Astrocyte of the spinal cord (primary cell): ENCODE measurements at places on chromosomes 3 and 15.

DNA sequence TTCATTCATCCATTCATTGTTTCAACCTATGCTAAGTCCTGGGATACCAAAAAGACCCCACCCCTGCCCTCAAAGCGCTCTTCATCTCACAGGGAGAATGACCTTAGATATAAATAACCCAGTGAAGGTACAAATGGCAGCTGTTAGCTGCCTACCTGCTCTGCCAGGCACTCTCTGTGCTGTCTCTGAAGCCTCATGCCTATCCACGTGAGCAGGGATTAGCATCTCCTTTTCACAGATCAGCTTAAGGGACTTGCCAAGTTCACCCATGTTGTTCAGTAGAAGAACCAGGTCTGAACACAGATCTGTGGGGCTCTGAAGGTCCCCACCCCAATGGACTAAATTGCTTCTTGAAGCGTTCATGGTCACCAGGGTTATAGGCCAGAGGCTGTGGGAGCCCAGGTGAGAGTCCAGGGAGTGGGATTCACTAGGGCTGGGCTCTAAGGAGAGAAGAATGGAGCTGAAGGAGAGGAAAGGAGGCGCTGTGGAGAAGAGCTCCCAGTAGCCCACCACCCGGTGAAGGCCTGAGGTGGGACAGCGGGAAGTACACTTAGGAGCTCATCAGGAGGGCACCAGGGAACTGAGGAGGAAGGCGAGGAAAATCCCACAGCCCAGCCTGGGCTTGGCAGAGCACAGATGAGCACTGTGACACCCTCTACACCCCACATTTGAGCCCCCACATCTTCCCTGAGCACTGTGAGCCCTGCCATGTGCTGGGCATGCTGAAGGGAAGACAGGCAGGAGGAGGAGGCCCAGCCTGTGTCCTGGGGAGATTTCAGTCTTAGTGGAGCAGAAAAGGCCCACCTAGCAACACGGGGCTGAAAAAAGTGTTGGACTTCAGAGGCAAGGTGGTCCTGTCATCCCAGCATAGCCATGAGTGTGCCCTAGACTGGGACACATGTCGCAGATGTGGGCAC is 20.4 kb downstream of the RBP1 start:
- DNase-seq = no peak

GRCh38 chr3:190325923-190326322 is 3.7 kb upstream of the CLDN1 start:
- DNase-seq = peak; percentile 38

- DNase-seq = peak; percentile 21
These were observed 73.1 kb downstream of the SATB1 start for GRCh38 chr3:18351823-18352744.

DNA sequence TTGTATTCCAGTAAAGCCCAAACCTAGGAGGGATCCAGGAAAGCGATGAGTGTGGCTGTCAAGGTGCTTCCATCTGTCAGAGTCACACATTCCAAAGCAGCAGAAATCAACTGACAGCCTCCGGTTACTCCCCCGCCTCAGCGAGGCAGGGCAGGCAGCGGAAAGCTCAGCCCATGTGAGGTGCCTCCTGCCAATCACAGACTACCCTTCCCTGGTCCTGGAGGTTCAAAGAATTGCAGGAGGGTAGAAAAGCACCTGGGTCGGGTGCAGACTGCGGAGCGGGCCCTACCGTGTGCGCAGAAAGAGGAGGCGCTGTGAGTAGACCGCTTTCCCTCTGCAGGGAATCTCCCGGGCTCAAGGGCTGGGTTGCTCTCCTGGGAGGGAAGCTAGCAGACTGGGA is at the start of gene UPK1B:
Gene UPK1B, plus strand, starts transcription at position 274 of the 400 bp plus-strand sequence. CDS start 13,144 bp downstream, outside the sequence.
- DNase-seq = no peak

DNA sequence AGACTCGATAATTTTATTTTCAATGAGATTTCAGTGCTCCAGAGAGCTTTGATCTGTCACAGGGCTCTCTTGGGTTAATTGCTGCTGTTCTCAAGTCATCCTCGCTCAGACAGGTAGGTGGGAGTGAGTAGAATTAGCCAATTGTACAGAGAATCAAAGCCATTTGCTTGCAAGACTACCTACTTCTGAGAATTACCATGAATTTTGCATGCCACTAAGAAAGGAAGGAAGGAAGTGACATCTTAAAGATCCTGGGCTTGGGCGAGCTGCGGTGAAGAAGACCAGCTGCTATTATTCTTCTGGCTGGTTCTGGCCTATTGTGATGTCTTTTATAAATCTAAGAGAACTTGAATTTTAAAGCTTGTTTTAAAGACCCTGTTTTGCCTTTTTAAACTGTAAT is 154.1 kb upstream of the LPP start:
- no peak for DNase-seq

DNA sequence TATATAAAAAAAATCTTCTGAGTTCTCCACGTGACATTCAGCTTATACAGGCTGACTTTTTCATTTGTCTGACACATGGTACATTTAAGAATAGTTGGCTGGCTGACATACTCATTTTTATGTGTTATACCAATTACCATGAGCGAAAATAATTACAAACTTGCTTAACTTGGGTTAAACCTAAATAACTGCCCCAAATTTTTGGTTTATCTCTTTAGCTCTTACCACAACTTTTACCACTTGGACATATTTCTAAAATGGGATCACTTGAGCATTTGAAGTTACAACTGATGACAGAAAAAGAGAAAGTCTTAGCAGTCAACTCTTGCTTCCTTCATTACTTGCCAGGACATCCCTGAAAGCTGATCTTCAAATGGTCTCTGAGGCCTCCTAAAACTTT is 618.1 kb downstream of the RBMS3 start:
- DNase-seq = no peak

GRCh38 chr15:70437882-70438451 is 325.4 kb downstream of the UACA start:
- no peak for DNase-seq

- peak; percentile 21 for DNase-seq
These were observed 31.9 kb upstream of the STRIT1 start for GRCh38 chr3:155325263-155325835.

- DNase-seq = no peak
These were observed 800.3 kb upstream of the GBE1 start for GRCh38 chr3:82561784-82562183.

GRCh38 chr15:40693904-40694687 is 878 bp upstream of the RAD51 start:
- no peak for DNase-seq

DNA sequence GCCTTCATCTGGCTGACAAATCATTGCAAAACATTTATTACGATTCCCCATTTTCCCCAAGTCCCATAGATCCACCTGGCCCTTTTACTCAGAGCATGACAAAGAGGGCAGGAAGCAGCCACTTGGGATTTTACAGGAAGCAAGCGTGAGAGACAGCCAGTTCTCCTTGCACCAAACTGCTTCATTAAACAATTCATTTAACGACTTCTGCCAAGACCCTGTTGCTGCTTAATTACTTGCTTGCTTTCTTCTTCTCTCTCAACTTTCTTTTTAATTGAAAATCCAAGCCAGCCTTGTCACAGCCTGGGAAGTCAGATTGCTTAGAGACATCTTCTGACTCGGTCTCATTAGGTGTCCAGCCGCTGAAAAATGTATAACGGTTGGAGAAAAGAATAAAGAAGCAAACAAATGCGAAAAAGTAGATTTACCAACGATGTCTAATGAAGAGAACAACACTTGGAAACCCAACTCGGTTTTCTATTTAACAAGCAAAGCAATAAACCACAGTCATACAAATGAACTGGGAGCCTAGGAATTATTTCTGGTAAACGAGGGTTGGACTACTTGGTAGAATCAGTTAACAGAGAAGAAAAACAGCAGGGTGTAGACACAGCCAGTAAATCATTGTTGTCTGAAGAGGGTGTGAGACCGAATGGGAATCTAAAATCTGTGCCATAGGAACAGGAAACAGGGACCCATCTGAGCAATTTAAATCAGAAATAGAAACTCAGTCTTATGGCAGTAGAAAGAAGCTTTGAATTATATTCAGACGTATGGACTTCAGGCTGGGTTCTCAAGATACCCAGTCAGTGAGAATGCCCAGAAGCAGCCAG is 298.3 kb downstream of the LRRC3B start:
- DNase-seq = no peak

- DNase-seq = peak; percentile 53
These were observed 93.0 kb upstream of the LPP start for GRCh38 chr3:188060840-188061544.

GRCh38 chr3:36318621-36319200 is 61.6 kb upstream of the STAC start:
- no peak for DNase-seq

- DNase-seq = peak; percentile 46
These were observed 3.4 kb upstream of the CPOX start for GRCh38 chr3:98596541-98597500.

- DNase-seq = no peak
These were observed 124.5 kb upstream of the TBL1XR1 start for GRCh38 chr3:177321819-177322218.

DNA sequence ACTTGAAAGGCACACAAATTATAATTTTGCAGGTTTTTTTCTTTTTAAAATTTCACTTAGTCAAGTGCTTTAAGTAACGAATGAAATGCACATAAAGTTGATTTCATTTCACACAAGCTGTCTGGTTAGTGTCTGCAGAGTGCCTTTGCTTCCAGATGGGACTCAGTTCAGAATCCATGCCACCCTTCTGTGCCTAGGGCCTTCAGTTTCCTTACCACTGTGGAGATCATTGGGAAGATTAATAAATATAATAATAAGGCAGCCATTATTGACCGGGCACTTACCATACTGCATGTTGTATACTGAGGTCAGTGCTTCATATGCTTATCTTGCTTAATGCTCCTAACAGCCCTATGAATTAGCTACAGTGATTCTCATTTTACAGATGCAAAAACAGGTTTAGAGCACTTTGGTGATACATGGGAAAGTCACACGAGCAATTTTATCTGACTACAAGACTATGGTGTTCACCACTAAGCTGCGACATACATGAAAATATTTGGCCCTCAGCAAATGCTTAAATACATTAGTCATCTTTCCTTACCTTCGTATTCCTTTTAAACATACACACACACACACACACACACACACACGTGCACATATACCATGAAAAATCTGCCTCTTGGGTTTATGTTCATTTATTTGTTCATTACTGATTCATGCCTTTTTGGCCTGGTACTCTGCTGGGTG is 3.1 kb downstream of the NMNAT3 start:
- no peak for DNase-seq

DNA sequence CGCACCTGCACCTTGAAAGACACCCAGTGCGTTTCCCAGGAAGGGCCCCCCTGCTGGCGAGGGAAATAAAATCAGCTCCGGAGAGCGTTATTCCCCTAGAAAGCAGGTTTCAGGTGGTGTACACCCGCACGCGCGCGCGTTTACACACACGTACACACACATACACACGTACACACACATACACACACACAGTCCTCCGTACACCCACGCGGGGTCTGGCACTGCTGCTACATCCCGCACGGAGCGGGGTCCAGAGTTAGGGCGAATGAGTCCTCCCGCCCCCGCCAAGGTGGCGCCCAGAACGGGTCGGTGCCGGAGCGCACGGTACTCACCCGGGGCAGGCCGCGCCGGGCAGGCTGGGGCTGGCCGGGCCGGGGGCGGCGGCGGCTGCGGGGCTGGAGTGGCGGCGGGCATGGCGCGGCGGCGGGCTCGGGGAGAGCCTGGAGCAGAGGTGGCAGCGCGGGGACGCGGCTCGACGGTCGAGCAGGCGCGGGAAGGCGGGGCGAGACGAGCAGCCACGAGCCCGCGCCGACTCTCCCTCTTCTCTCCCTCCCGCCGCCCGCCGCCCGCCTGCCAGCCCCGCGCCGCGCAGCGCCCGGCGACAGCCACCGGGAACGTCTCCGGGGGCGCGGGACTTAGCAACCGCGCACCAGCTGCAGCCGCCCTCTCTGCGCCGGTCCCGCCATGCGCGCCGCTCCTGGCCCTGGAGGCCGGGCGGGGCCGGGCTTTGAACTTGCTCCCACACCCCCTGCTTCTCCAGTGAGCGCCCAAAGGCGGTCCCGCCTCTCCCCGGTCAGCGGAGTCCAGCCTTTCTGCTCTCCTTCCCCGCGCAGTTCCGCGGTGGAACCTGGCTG is at the start of gene DCLK3:
Gene DCLK3, minus strand, starts transcription at position 704 of the 854 bp plus-strand sequence. Its CDS starts 290 bp downstream, at position 414.
- DNase-seq = no peak

DNA sequence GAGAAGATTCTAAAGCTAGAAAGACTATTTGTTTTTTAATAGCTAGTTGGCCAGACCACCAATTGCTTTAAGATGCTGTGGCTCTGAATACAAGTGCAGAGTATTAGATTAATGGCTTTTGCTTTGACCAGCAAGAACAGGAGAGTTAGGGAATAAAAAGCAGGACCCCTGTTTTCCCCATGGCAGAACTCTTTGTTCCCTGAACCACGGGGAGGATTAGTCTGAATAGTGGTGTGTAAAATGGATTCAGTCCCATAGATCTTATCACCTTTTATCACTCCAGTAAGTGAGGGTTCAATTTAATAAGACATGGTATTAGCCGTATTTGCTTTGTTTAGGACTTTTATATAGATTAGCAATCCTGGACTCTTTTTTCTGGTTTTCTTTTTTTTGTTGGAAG is 562.6 kb upstream of the DPPA4 start:
- no peak for DNase-seq

DNA sequence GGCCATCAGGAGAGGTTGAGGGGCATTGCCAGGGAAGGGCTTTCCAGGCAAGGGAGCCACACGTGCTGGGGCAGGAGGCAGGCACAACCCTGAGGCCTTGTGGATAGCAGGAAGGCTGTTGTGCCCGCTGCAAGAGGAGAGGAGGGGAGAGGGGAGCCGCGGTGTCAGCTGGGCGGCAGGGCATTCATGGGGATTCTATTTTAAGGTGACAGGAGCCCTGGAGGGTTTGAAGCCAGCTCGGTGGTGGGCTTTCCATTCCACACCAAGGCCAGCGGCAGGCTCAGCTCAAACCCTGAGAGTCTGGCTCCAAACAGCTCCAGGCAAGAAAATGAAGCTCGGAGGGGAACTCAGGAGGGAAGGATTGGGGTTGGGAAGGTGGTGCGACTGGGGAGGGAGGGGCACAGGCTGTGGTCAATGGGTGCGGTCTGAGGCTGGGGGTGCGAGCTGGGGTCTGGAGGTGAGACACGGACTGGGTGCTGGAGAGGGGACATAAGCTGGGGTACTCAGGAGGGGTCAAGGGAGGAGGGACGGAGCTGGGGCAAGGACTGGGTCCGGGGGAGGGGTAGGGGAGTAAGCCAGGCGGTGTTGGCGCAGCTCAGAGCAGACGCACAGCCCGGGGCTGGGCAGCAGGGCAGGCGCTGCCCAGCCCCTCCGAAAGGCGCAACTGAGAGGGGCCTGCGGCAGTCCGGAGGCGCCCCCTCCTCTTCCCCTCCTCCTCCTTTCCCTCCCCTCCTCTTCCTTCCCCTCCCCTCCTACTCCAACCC is 43.4 kb downstream of the TPRA1 start:
- DNase-seq = no peak

DNA sequence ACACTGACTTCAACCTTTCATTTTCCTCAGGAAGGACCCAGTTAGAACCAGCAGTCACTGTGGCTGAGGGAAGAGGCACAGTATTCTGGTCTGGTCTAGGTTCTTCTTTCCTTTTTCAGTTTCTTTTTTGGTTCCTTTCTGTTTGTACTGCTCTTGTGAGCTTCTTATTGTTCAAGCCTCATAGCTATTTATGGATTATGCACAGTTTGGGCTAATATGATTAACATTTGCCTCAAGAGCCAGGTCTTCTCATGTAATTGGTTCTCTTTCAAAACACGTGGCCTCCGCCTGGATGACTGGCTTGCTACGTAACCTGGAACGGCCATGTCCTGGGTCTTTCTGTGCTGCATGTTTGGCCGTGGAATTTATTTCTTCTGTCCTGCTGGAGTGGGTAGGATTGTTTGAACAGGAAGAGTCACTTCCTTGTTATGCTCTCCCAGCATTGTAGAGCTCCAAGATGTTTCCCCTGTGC is 43.3 kb downstream of the RBMS3 start:
- DNase-seq = peak; percentile 78
